Calu3 (cell line): ENCODE measurements at places on chromosomes 11 and 22. TPM values are rescaled to one million over a fixed set of nuclear protein-coding genes. Genes with fewer than 3 reads are reported as not detected.

Gene SYT12
- total RNA-seq: 6.2 and 6.4 TPM in 2 replicates

Gene A4GALT
- total RNA-seq: 8.6 and 10.5 TPM in 2 replicates

DNA sequence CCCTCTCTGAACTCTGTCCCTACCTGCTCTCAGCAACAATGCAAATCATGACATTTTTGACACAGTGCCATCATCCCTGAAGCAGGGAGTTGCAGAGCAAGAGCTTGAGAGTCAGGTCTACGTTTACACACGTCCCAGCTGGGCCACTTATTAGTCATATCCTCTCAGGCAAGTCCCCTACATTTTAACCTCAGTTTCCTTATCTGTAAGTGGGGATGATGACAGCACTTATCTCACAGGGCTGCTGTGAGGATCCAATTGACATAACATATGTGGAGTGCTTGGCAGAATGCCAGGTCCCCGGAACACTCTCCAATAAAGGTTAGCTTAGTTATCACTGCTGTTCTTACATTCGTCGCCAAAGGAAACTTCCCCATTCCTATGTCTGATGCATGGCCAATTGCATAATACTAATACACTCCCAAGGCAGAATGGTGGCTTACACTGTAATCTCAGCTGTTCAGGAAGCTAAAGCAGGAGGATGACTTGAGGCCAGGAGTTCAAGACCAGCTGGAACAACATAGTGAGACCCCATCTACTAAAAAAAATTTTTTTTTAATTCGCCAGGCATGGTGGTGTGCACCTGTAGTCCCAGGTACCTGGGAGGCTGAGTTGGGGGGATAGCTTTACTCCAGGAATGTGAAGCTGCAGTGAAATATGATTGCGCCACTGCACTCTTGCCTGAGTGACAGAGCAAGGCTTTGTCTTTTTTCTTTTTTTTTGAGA, 16.6 kb downstream of the ASCC2 start:
- H3K4me3 ChIP-seq: no peak overlapping the region
- H3K4me1 ChIP-seq: peaks cover 17% of the 10 kb centered on the region
- peaks cover 52% of the 10 kb centered on the region for H3K36me3 ChIP-seq
- H3K27me3 ChIP-seq: no peaks in the 10 kb centered on the region
- DNase-seq: peak; percentile 97

GRCh38 chr22:42376711-42377554, 55.3 kb downstream of the NFAM1 start:
- H3K4me3 ChIP-seq: no peak overlapping the region
- no peak for DNase-seq
- no peaks in the 10 kb centered on the region for H3K36me3 ChIP-seq
- no peak overlapping the region for H3K27ac ChIP-seq
- H3K27me3 ChIP-seq: peaks cover 52% of the 10 kb centered on the region

Gene ROBO4
- not detected in 2 replicates for total RNA-seq

- H3K36me3 ChIP-seq: no peaks in the 10 kb centered on the region
- DNase-seq: no peak
- H3K4me3 ChIP-seq: no peak overlapping the region
- H3K27me3 ChIP-seq: no peaks in the 10 kb centered on the region
- no peak overlapping the region for H3K27ac ChIP-seq
Observed at GRCh38 chr11:95717314-95717713, 72.3 kb downstream of the FAM76B start.
